ENCODE measurements at places on chromosomes 13 and 19.
A peak's percentile ranks its signal among the peaks of the same experiment; 100 is the strongest.

GRCh38 chr19:48511800-48512503, at the start of gene LMTK3:
TSS of gene LMTK3 (minus strand) at chr19:48511835. CDS start at chr19:48511576, 259 bp downstream.
- DNase-seq: peak; percentile 77

DNA sequence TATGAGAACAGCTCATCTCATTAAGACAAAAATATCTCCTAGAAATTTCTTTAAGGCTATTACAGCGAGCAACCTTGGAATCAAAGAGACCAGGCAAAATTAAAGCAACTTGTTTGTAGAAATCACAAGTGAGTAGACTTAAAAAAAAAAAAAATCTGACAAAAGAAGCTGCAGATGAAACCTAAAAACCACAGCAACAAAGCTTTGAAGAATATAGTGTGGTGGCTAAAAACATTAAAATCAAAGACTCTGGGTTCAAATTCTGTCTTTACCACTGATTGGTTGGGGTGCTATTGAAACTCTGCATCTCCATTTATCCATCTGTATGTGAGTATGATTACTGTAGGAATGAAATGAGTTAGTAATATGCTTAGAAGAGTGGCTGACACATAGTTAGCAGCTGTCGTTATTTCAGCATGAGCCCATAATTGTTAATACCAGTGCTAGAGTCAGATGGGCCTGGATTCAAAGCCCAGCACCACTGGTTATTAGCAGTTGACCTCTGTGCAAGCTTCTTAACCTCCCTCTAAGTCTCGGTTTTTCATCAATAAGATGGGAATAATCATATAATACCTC, 157.6 kb downstream of the FOXO1 start:
- DNase-seq: no peak

GRCh38 chr19:11091703-11092153, 2.5 kb downstream of the LDLR start:
- DNase-seq: peak; percentile 68

DNA sequence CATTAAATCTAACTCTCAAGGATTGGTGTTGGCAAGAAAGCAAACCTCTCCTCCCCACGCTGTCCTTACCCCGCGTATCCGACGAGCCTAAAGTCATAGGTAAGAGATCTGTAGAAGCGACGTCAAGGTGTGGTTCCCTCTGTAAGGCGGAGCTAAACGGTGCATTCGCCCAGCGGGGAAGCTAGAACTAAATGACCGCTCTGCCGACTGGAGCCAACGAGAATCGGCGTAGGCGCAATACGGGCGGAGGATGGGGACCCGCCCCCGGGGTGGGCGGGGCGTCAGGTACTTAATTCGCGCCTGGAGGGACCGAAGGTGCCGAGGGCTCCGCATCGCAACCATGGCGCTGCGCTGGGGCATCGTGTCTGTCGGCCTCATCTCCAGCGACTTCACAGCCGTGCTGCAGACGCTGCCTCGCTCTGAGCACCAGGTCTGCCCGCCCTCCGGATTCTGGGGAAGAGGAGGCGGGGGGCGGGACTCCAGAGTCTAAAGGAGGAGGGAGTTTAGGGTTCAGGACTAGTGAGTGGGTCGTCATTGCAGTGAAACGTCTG, at the start of gene DHDH:
Gene DHDH (plus strand): TSS at position 318 of the 551 bp plus-strand sequence. CDS start 23 bp downstream, at position 341.
- peak; percentile 84 for DNase-seq

- peak; percentile 8 for DNase-seq
Observed at GRCh38 chr13:90968166-90968904, 379.2 kb upstream of the MIR17HG start.

GRCh38 chr13:107650081-107650701, 565.1 kb downstream of the LIG4 start:
- peak; percentile 49 for DNase-seq

DNA sequence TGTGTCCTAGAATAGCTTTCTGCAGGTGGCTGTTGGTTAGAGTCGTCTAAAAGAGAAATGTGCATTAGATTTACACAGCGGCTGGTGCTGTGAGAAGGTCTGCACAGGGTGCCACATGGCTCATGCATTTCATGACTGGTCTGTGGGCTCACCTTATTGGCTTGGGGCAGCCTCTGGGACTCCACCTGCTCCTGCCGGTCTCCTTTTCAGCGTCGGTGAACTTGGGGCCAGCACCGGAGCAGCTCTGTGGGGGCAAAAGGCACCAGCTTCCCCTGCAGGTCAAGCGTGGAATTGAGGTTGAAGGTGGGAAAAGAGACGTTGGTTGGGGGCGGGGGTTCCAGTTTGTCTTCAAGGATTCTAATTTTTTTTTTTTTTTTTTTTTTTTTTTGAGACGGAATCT, 3.1 kb upstream of the PNMA8C start:
- DNase-seq: no peak

DNA sequence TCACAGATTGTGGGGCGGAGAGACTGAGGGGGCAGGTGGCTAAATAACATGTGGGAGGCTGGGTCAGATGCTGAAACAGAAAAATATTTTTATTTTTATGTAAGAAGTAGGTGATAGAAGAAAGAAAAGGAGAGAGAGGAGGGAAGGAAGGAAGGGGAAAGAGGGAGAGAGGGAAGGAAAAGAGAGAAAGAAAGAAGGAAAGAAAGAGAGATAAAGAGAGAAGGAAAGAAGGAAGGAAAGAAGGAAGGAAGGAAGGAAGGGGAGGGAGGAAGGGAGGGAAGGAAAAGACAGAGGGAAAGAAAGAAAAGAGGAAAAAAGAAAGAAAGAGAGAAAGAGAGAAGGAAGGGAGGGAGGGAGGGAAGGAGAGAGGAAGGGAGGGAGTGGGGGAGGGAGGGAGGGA, 224.9 kb downstream of the UQCRFS1 start:
- DNase-seq: no peak

All from activated CD4-positive, alpha-beta T cell treated with anti-CD3 and anti-CD28 coated beads, Interleukin-2, Interleukin-6, amounts not matched to agents 100 ng/mL and 50 ng/mL, durations not matched to agents 16 hours and 8 hours (primary cell).